ENCODE measurements at places on chromosomes 3 and 15.

- no peak for DNase-seq
Observed at GRCh38 chr3:122921791-122922651, 105.5 kb downstream of the SEMA5B start.

DNA sequence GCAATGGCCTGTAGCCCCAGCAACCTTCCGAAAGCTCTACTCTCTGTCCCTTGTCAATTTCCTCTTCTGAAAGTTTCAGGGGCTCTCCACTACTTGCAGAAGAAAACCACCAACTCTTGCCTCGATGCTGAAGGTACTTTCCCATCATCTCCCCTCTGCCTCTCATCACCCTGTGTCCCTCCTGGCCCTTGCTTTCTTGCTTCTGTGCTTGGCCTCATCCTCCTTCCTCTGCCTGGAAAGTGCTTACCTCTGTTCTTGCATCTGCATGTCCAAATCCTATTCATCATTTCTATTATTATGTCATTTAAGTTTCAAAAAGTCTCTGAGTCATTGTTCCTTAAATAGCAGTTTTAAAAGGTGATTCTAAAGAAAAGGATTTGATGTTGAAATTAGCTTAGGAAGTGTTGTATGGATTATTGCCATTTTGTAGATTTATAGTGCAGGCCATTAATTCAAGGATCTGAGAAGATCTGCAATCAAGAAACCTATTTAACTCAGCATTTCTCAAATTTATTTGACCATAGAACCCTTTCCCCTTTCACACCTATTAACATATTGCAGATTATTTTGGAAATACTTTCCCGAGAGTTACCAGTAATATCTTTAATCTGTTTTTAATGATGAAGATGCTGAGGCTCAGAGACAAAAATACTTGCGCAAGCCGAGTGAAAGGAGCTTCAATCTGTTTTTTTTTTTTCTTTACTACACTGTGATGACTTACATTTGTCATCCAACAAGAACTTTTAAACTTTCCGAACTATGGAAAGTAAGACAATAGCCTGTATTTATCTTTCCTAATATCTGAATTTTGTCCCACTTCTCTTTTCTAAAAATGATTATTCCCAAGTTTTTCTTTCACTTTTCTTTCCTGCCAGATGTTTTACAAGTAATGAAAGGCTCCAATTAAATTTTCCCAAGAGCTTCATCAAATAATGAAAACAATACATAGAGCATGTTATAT is 22.3 kb upstream of the CFAP161 start:
- no peak for DNase-seq

- DNase-seq, result no peak
Observed at GRCh38 chr15:45458746-45459403, 63.7 kb downstream of the SLC30A4 start.

GRCh38 chr3:131699001-131699400 is 196.2 kb upstream of the MRPL3 start:
- DNase-seq, result no peak

DNA sequence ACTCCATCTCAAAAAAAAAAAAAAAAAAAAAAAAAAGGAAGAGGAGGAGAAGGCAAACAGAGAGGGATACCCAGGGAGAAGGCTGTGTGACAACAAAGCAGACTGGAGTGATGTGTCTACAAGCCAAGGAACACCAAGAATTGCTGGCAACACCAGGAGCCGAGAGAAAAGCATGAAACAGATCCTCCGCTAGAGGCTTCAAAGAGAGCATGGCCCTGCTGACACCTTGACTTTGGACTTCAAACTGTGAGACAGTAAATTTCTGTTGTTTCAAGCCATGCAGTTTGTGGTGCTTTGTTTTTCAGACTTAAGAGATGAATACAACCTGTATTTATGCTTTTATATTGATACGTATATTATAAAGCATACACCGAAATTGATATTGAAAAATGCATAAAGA is 74.3 kb upstream of the TRA2B start:
- no peak for DNase-seq

- DNase-seq, result no peak
Observed at GRCh38 chr15:48433226-48433886, 102.1 kb downstream of the DUT start.

- no peak for DNase-seq
Observed at GRCh38 chr3:13264468-13264795, 155.7 kb downstream of the NUP210 start.

GRCh38 chr3:155420406-155420805 is 126.9 kb upstream of the STRIT1 start:
- no peak for DNase-seq

GRCh38 chr3:20097015-20097414 is 56.8 kb downstream of the KAT2B start:
- DNase-seq, result no peak
